IPS DF 6.9 (cell line): ENCODE measurements at places on chromosomes 12 and 14.

GRCh38 chr14:105913221-105913620 lies 386.8 kb downstream of the TMEM121 start:
- DNase-seq, result no peak

DNA sequence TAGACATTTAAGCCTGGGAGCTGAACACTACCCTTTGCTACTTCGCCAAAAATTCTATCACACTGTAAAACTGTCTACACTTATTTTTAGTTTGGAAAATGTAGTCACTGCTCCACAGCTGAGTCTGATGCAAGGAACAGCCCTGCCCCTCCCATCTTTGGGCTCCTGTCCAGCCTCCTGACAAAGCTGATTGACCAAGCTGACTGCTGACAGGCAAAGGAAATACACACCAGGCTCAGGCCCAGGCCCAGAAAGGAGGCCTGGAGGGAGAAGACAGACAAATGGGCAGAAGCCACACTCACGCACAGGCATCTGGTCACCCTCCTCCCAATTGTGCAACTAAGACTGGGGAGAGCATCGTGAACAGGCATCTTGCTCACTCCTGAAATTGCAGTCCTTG lies 55.3 kb downstream of the ISCA2 start:
- no peak for DNase-seq

- no peak for DNase-seq
These were observed 104.0 kb downstream of the GPR135 start for GRCh38 chr14:59360923-59361794.

GRCh38 chr14:96479435-96480146 lies 22.6 kb upstream of the PAPOLA start:
- DNase-seq, result no peak

- no peak for DNase-seq
These were observed 102.8 kb upstream of the BCAT1 start for GRCh38 chr12:25051656-25052195.

- no peak for DNase-seq
These were observed 26.8 kb downstream of the EMP1 start for GRCh38 chr12:13223179-13223804.

DNA sequence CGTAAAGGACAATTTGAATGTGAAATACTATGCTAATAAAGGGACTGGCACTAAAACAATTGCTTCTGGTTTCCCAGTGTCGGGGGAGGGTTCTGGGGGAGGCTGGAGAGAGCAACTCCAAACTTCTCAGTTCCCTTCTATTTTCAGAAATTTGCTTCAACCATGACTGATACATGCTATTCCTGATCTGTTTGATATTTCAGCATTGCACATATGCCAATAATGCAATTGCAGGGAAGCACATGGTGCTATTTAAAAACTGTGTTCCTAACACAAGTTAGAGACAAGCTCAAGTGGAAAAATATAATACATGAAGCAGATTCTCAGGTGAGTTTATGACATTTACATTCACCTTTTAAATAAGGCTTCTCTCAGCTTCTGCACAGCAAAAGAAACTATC lies 188.9 kb downstream of the RIMBP2 start:
- DNase-seq, result no peak
